Activated T-cell treated with anti-CD3 and anti-CD28 coated beads for 4 hours (primary cell): ENCODE measurements at places on chromosomes 16 and 17.

- DNase-seq, result no peak
Measured at GRCh38 chr17:76417499-76418143, 33.2 kb downstream of the SPHK1 start.

GRCh38 chr17:44863061-44863918 lies 15.6 kb downstream of the HIGD1B start:
- no peak for DNase-seq

DNA sequence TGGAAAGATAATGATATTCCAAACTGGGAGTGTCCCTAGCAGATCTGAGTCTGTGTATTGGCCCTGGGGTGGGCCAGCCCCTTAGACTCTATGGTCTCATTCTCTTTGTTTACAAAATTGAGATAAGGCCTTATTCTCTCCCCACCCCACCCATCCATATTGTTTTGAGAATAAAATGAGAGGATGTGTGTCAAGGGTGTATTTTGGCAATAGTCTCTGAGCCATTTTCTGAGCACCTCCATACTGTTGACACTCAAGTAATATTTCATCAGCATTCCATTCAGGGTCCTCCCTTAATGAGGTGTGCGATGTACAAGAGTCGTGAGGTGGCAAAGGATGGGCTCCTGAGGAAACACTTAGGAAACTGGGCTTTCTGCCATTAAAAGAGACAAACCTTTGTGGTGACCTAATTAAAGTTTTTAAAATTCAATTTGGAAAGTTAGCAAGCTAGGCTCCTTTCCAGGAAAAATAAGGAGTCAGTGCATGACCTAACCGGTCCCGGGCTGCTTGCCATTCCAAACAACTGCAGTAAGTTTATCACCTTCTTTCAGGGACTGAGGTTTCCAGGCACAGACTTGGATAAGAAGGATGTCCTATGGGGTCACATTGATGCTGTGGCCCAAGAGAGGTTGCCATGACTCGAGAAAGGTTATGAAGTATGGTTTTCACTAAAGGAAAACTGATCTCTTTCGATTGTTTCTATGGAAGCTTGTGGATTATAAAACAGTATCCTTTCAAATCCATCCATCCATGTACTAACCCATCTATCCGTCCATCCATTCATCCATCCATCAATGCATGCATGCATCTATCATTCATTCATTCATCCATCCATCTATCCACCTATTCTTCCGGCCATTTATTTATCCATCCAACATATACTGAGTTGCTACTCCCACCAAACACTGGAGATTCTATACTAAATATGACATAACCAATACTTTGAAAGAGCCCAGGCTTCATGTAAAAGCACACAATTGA lies 443.3 kb downstream of the UTP18 start:
- no peak for DNase-seq

GRCh38 chr17:81050645-81051625 lies 16.0 kb downstream of the BAIAP2 start:
- DNase-seq, result no peak

GRCh38 chr17:79624718-79625478 lies 14.0 kb upstream of the RBFOX3 start:
- no peak for DNase-seq

GRCh38 chr16:65038100-65038499 lies 83.8 kb downstream of the CDH11 start:
- no peak for DNase-seq

- no peak for DNase-seq
Measured at GRCh38 chr17:12136243-12136642, 115.6 kb downstream of the MAP2K4 start.

- DNase-seq, result no peak
Measured at GRCh38 chr16:64977206-64977920, 144.5 kb downstream of the CDH11 start.
